Suppressor macrophage treated with lipopolysaccharide for 4 hours (primary cell): ENCODE measurements at places on chromosomes 5 and 9.

- peak; percentile 82 for DNase-seq
Observed at GRCh38 chr9:120692901-120693699, 21.2 kb downstream of the MEGF9 start.

DNA sequence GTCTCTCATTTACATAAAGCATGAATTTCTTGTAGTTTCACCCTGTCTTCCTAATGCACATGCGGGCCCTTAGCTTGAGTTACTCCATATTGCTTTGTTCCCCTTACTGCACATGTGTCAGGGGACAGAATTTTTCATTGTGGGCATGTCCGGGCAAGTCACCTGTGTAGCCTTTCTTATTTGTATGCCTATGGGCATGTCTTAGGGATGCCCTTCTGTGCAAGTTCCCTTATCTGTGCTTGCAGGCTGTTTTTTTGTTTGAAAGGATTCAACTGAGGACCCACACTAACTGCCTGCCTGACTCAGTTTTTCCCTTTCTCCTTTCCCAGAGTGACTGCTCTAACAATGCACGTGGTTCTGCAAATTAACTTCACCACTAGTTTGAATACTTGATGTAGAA lies 161.7 kb downstream of the YTHDC2 start:
- no peak for DNase-seq

- DNase-seq, result no peak
Observed at GRCh38 chr5:69011910-69012309, 81.9 kb upstream of the SLC30A5 start.

DNA sequence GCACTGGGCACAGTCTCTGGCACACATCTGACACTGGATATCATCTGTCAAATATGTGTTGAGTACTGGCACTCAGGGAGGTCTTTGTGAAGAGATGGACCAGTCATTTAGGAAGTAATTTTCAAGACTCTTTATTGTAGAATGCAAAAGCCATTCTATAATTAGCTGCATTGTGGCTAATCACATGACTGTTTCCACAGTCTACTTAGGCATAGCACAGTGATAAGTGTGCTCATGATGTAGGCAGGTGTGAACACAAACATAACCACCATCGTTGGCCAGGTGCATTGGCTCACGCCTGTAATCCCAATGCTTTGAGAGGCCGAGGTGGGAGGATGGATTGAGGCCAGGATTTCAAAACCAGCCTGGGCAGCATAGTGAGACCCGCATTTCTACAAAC lies 62.2 kb downstream of the CFAP77 start:
- DNase-seq, result no peak

DNA sequence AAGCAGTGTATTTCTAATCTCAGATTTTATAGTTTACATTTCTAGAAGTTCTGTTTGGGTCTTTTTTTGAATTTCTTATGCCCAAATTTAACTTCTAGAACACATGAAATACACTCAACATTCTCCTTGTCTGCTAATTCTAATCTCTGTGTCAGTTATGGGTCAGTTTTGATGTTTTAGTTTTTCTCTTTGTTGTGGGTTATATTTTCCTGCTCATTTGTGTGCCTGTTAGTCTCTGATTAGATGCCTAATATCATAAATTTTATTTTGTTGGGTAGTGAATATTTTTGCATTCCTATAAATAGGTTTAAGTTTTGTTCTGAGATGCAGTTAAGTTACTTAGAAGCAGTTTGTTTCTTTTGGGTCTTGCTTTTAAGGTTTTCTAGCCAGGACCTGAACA lies 12.4 kb downstream of the LCP2 start:
- DNase-seq, result no peak

DNA sequence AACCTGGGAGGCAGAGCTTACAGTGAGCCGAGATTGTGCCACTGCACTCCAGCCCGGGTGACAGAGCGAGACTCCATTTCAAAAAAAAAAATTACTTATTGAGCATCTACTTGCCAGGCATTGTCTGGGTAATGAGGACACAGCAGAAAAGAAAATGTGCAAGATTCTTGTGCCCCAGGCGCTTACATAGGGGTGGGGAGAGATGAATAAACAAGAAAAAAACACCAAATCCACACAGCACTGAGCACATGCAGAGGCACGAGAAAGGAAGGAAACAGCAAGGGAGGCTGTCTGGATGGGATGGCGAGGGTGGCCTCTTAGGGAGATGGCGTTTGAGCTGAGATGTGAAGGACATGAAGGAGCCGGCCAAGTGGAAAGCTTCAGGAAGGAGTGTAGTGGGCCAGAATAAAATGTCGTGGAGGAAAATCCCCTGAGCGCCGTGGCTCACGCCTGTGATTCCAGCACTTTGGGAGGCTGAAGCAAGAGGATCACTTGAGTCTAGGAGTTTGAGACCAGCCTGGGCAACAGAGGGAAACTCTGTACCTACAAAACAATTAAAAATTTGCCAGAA lies 13.9 kb downstream of the DYNC2I2 start:
- no peak for DNase-seq

- no peak for DNase-seq
Observed at GRCh38 chr5:110977915-110978314, 93.6 kb upstream of the TSLP start.
